H9 (cell line): ENCODE measurements at places on chromosomes 13 and 19. TPM values are rescaled to one million over a fixed set of nuclear protein-coding genes. Genes with fewer than 3 reads are reported as not detected.
A peak's percentile ranks its signal among the peaks of the same experiment; 100 is the strongest.

- H3K36me3 ChIP-seq = peaks cover 71% of the 10 kb centered on the region
- H3K27ac ChIP-seq = no peak overlapping the region
- H3K27me3 ChIP-seq = no peaks in the 10 kb centered on the region
Measured at GRCh38 chr13:20980430-20980829, 77.9 kb upstream of the XPO4 start.

DNA sequence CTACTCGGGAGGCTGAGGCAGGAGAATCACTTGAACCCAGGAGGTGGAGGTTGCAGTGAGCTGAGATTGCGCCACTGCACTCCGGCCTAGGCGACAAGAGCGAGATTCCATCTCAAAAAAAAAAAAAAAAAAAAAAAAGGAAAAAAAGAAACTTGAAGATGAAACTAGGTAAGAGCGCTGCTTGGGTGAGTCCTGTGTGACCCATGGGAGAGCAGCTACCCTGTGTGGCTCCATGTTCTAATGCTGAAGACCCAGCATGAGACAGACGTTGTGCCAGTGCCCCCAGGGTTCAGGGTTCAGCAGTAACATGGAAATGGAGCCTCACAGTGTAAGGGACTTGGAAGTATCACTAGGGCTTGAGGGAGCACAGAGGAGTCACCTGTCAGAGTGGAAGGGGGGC lies 5.9 kb downstream of the ZNF784 start:
- DNase-seq = no peak
- no peaks in the 10 kb centered on the region for H3K4me1 ChIP-seq
- H3K36me3 ChIP-seq = peaks cover 49% of the 10 kb centered on the region
- peak overlapping the region; percentile 23; the same call in 1 of the 3 replicates for H3K4me3 ChIP-seq

Gene C13orf46
- 0.15 and 0.55 TPM in 2 replicates for total RNA-seq

Gene ZNF586
- total RNA-seq = 14.8 and 17.6 TPM in 2 replicates

Gene PLPP2
- total RNA-seq = 143 and 152 TPM in 2 replicates

DNA sequence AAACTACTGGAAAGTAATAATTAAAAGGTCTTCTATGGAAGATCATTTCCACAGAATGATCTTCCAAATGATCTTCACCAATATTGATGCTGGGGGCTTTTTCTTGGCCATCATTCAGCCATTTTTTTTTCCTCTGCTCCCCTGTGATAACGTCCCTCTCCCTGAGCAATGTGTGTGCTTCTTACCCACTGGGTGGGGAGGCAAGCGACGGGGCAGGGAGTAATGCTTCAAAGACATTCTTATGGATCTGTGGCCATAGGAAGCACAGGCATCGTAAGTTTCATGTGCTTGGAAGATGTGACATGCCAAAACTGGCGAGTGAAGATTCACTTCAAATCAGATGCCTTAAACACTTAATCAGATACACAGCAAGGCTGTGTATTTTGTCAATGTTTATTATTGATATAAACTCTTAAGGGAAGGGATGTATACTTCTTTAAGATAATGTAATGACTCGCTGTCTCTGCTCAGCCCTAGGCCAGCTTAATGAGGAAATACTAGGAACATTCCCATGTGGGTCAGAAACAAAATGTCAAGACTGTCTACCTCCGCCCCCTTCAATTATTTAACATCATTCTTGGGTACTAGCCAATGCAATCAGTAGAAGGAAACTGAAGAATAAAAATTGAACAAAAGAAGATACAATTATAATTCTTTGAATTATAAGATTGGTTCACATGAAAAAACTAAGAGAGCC lies 34.1 kb upstream of the SERPINE3 start:
- H3K4me3 ChIP-seq = no peak overlapping the region
- H3K4me1 ChIP-seq = peaks cover 19% of the 10 kb centered on the region
- H3K27me3 ChIP-seq = no peaks in the 10 kb centered on the region
- no peaks in the 10 kb centered on the region for H3K36me3 ChIP-seq
- H3K27ac ChIP-seq = peak overlapping the region; percentile 21
- DNase-seq = no peak

DNA sequence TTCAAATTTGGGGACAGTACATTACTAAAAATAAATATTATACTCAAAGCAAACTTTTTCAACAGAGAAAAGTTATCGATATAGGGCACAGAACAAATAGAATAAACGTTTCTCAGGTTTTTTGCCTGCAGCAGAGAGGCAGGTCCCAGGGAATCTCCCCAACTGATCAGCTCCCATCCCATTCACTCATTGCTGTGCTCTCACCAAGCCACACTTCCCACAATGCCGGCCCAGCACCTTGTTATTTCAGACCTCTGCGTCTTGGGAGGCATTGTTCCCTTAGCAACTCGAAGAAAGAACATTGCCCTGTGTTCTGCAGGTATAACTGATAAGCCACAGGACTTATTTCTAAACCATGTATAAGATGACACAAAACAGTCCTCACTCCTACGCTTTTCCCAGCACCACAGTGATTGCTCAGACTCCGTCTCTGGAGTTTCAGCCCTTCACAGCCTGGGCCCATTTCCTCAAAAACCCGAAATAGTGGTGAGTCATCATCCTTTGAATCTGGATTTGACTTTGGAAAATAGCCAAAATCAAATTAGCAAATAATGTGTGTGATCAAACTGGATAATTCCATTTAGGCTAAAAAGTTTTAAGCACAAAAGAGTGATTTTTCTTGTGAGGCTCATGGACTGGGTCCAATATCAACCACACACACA lies 100.4 kb downstream of the DCLK1 start:
- no peak overlapping the region for H3K4me3 ChIP-seq
- DNase-seq = no peak
- peaks cover 3% of the 10 kb centered on the region; the same call in 1 of the 2 replicates for H3K4me1 ChIP-seq

DNA sequence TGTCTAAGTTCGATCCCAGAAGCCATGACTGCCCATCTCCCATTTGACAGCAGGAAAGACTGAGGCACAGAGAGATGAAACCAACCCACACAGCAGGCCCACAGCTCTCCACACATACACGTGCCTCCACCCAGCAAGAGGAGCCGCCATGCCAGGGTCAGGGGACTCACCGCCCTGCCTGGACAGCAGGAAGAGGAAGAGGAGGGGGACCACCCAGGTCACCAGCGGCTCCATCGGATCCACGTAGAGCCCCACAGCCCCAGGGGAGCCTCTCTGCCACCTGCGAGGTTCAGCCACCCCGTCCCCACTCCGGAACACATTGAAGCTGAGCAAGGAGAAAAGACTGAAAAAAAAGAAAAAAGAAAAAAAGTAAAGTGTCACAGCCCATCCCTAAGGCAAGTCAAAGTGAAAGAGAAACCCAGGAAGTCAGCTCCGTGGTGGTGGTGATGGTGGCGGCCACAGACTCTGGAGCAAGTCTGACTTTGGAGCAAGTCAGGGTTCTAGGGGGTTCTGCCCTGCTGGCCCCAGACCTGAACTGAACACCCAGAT lies at the start of gene IL12RB1:
Gene IL12RB1, minus strand, starts transcription at position 345 of the 549 bp plus-strand sequence. Its CDS starts 111 bp downstream, at position 234.
- H3K36me3 ChIP-seq = no peaks in the 10 kb centered on the region
- no peaks in the 10 kb centered on the region for H3K27me3 ChIP-seq
- no peak for DNase-seq
- no peak within 1 kb of the TSS for H3K4me3 ChIP-seq
- no peak within 1 kb of the TSS for H3K27ac ChIP-seq
- H3K4me1 ChIP-seq = no peaks in the 10 kb centered on the region
